ENCODE measurements at places on chromosomes 1 and 21.
A peak's percentile ranks its signal among the peaks of the same experiment; 100 is the strongest.

DNA sequence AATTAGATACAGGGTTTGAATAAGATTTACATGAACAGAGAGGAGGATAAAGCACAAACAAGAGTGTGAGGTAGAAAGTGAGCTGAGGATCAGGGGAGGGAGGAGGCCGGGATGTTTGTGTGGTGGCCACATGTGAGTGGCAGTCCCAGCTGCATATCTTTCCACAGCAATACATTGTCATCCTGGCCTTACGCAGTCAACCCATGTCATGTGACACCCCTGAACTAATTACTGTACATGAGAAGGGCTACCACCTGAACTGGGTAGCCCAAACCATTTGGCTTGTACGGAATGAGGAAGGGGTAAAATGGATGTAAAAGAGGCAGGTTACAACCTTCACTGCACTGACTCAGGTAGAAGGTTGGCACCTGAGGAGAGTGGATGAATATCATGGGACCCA, 4.2 kb downstream of the SLAMF7 start:
- DNase-seq: no peak

- DNase-seq: no peak
Observed at GRCh38 chr1:48033495-48034045, 36.4 kb upstream of the TRABD2B start.

DNA sequence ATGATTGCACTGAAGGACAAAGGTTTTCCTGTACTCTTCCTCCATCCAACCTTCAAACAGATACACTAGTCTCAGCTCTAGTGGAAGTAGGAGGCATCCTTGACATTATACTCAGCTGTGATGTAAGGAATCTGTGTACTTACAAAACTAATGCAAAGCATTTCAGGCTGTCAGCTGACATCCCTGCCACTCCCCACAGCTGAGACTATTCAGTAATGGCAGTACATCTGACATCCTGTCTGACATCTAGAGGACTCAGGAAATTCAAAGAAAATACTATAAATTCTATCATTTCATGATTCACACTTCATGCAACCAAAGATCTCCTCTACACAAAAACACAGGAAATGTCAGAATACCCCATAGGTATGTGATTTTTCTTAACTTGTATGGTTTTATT, 325.8 kb downstream of the SMYD3 start:
- no peak for DNase-seq

DNA sequence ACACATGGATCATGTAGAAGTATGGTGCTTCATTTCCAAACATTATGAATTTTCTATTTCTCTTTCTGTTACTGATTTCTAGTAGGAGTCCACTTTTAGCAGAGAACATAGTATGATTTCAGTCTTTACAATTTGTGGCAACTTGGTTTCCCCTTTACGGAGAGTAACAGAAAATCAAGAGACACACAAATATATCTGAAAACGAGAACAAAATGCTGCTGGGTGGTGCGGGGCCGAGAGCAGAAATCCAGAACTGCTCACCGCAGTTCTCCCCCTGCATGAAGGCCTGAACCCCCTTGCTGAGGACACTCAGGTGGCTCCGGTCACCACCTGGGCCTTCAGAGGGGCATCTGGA, 94.5 kb upstream of the FMN2 start:
- no peak for DNase-seq

DNA sequence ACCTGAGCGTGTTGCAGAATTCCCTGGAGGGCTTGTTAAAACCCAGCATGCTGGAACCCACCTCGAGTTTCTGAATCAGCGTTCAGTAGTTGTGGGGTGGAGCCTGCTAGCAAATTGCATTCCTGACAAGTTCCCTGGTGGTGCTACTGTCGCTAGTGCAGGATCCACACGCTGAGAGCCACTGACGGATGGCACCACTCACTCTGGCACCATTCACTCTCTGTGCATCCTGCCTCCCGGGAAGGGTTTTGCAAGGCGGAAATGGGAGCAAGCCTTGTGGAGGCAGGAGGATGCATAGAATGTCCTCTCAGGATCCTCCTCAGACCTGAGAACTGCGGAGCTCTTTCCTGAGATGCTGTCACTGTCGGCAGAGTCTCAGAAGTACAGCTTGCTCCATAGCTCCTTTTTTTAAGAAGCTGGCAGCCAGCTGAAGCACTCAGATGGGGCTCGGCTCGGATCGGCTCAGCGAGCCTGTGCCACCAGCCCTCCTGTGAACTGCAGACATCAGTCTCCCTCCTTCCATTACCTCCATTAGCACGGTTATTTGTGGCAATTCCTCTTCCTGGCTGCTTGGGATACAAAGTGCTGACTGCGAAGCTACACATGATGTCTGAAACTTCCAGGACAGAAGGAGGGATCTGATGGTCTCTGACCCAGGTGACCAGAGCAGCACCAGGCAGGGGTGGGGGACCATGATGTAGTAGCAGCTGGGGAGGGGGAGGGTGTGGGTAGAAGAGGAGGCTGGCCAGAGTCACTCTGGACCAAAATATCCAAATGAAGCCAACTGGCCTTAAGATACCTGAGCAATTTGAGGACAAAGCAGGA, 89.6 kb downstream of the C1orf94 start:
- no peak for DNase-seq

DNA sequence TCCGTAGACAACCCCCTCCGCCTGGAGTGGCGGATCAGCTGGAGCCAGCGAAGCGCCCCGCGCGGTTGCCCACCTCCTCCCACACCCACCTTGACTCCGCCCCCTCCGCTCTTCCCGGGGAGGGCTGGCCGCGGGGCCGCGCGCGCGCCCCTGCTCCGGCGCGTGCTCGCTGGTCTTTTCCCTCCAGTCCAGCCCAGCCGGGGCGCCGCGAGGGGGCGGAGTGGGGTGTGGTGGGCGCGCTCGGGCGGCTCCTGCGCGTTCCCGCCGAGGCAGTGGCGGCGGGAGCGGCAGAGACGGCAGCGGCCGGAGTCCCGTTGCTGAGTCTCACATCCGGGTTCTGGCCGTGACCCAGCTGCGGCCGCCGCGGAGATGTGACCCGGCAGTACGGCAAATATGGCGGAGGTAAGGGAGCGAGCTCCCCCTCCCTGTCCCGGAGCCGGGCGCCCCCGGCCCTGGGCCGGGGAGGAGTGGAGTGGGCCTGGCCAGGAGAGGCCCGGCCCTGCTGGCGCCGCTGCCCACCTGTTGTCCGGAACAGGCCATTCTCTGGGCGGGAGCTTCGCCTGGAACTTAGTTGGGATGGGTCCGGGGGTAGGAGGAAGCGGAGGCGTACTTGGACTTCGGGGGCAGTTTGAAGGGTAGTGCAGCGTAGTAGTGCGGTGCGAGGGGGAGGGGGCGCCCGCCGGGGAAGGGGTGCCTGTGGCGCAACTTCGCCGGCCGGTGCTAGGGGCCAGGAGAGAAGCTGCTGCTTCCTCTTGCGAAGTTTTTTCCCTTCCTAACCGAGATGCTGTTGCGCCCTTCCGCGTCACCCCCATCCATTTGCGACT, 5.4 kb downstream of the MIER1 start:
- peak; percentile 74 for DNase-seq

DNA sequence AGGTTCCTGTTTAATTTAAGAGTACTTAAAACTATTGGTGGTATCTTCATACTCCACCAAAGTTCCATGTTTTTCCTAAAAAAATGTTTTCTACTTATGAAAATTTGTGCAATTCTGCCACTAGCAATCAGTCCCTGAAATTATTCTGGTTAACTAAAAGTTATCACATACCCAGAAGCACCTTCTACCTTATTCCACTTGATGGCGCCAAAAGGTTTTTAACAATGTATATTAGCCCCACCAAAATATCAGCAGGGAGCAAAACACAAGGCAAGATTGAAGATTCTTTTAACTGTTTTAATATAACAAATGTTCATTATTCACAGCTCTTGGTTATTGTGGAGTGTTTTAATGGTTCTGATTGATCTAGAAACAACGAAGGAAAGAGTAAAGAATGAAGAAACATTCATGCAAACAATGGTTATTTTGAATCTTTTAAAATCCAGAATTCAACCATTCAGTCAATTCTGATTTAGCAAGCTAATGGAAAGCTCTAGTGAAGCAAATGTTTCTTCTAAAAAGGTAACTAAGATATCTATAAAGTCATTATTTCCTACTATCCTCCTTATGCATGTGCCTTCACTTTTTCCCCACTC, 67.2 kb downstream of the TTLL7 start:
- peak; percentile 25 for DNase-seq

- DNase-seq: no peak
Observed at GRCh38 chr1:171625225-171625624, 3.2 kb downstream of the MYOCOS start.

GRCh38 chr1:43304771-43305300, 4.1 kb downstream of the TIE1 start:
- no peak for DNase-seq

- peak; percentile 95 for DNase-seq
Observed at GRCh38 chr1:7401814-7402547, 369.1 kb upstream of the VAMP3 start.

DNA sequence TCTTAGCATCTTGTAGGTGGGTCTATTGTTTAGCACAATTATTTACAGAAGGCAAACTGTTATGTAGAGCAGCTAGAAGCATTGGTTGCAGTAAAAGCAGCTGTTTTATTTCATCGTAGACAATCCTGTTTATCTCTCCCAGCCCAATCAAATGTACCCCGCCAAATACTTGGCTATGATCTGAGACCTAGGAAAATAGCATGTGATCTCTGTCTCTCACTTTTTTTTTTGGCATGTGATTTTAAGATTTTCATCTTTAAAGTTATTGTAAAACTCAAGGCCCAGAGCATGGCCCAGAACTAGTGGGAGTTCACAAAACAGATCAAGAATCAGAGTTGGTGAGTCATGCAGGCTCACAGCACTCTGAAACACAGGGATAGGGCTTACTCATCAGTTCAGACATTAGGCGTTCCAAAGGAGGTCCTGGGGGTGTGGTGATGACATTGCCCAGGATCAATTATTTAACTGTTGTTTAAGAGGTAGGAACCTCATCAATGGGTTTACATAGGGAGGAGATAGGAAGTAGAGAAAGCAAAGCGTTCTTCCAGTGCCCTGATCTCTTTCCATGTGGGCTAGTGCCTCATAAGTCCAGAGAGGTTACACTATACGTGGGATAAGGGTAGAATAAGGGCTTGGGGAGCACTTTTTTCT, 40.2 kb downstream of the TBX19 start:
- peak; percentile 73 for DNase-seq

DNA sequence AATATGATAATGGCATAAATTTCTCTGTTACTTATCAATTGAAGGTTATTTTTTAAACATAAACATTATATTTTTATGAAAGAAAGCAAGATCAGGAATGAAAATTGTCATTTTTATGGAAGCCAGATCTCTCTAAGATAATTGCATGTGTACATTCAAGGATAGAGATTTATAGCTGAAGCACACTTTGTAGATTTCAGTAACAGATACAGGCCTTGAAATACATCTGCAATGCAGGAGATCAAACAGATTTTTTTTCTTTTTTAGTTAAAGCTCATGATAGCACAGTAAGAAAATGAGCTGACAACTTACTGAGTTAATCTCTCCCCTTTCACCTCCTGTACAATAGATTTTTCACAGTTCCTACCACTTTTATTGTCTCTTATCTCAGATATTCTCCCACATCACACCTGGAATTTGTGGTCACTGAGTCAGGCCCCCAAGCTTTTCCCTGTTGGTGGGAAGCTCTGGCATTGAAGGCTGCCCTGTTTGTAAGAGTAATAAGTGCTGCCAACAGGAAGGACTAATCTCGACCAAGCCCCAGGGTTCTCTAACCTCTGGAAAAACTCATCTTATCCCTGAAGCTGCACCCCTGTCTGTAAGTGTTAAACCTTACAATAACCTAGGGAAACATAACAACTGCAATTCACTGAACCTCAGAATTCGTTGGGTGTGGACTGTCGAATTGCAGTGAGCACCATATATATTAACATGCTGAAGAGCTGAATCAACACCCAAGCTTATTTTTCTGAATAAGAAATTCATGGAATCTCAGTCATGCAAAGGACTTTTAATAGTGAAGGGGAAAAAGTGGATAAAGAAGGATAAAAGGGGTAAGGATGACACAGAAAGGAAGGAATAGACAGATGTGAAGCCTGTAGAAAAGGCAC, 599.0 kb downstream of the LMO4 start:
- DNase-seq: no peak

DNA sequence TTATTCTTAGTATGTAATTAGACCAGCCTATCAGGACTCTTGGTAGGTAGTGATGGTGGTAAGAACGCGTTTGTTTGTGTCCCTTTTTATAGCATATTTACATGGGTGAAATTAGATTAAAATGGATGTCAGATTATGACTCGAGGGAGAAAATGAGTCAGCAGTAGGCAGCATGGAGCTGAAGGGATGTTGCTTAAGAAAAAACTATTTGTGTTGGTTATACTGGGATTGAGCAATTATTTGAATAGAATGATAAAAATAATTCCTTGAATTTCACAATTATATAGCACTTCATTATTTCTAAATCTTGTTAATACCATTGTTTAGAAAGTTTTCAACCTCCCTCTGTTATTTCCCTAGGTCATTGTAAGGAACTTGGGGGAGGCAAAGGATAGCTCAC, 348.8 kb downstream of the RYR2 start:
- DNase-seq: peak; percentile 28

- DNase-seq: no peak
Observed at GRCh38 chr1:90246069-90246468, 251.2 kb downstream of the ZNF326 start.

- DNase-seq: no peak
Observed at GRCh38 chr21:31983120-31983519, 110.3 kb downstream of the HUNK start.

- no peak for DNase-seq
Observed at GRCh38 chr21:37993071-37993470, 76.8 kb upstream of the KCNJ6 start.

GRCh38 chr21:34129039-34129891, 55.9 kb downstream of the MRPS6 start:
- peak; percentile 34 for DNase-seq

DNA sequence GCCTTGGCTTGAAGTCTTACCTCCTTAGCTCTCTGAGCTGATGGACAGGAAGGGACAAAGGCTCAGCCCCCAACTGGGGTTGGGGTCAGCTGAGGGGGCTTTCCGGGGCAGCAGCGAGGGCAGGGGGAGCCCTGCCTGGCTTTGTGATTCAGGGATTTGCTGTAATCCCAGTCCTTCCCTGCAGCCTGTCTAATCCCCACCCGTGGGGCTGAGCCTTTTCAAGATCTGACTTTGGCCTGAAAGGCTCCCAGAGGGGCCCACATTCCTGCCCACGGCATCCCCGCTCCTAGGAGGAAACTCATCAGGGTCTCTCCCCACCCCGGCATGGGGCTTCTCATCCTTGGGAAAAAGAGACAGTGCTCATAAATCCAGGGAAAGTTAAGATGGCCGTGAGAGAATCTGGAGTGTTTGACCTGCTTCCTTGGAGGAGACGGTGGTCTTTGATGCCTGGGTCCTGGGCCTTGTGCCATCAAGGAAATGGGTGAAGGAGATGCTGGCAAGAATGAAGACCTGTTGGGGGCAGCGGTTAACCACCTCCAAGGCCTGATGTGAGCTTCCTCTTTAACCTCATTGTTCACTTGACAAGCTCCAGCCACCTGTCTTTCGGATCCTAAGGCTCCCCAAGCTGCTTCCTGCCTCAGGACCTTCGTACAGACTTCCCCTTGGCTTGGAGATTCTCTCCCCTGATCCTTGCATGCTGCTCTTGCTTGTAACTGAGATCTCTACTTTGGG, 83.1 kb upstream of the WNT4 start:
- DNase-seq: no peak

DNA sequence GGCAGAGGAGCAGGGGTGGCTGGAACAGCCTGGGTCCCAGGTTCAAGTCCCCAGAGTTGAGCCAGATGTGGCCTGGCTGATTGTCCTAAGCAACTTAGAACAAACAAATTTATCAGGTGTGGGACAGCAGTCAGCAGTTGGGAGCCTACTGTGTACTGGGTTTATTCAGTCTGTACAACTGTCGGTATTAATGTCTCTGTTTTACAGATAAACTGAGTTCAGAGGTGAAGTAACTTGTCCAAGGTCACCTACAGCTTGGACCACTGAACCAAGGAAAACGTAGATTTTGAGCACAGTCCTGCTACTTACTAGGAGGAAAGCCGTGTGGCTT, 14.6 kb upstream of the TRIM63 start:
- no peak for DNase-seq
